Left ventricle myocardium superior (tissue), 1 donor: ENCODE measurements at places on chromosomes 6 and 20.

DNA sequence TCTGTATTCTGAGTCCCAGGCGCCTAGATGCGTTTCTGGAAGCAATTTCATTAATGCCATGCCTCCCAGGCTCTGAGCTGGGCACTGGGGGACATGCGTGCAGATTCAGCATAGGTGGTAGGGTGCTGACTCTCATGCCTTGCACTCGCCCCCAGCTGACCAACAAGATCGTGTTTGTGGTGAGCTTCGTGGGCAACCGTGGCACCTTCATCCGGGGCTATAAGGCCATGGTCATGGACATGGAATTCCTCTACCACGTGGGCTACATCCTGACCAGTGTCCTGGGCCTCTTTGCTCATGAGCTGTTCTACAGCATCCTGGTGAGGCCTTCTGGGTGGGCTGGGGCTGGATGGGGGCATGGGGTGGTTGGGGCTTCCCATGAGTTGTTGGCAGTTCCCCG lies 21.6 kb downstream of the UQCC2 start:
- no peak for DNase-seq

DNA sequence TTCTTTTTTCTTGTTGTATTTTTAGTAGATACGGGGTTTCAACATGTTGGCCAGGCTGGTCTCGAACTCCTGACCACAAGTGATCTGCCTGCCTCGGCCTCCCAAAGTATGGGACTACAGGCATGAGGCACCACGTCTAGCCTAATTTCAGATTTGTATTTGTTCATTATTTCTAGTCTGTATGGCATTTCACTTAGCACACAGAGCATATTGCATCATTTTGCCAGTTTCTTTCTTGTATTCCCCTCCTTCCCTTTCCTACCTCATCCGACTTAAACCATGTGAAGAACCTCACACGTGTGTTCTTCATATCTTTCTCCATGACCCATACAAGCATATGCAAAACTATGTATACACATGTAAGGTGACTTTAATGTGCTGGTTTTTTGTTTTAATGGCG lies 470.0 kb downstream of the CBLN4 start:
- DNase-seq = no peak

GRCh38 chr6:168385858-168386735 lies 54.9 kb upstream of the SMOC2 start:
- DNase-seq = peak; percentile 25

DNA sequence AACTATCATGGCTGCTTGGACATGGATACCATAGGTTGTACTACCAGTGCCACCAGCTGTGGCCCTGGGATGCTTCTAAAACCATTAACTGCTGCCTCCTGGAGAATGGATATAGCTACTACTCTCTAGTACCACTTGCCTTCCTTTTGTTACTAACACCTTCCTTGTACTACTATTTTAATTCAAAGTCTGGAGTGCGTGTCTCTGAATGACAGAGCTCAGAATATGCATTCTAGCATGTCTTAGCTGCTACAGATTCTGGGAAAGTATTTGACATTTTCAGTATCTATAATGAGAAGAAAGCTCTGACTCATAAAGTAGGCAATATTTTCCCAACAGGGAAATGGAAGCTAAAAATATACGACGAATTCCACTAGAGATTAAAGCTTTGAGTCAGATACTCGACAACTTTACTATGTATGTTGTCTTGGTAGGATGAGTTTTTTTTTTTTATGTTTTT lies 112.3 kb downstream of the PFDN4 start:
- DNase-seq = no peak

DNA sequence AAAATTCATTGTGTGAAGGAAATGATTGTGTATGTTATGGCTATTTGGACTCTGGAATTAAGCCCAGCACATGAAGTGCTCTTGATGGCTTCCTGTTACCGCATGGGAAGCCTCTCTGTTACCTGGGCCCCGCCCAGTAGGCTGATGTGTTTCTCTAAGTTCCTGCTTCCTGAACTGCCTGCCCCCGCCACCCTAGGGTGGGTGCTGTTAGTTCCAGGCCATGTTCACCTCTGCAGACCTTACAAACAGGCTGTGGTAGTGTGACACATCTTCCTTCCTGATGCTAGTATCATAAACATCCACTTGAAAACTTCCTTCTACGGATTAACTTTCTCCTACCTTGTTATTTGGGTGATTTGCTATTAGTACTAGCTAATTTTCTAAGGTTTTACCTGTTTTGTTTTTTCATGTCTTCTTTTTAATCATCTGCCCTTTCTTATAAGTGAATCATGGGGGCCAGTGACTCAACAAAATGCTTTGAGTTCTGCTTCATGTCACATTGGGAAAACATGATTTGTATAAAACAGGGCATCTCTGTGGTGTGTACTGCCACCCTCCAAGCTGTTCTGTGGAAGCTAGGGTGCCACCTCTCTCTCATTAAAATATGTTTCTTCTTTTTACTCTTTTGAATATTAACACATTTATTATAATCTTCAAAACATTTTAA lies 40.6 kb downstream of the SH3BGRL2 start:
- peak; percentile 48 for DNase-seq

- DNase-seq = no peak
These were observed 43.1 kb downstream of the ALDH5A1 start for GRCh38 chr6:24537771-24538385.

GRCh38 chr6:13071550-13072345 lies 256.6 kb downstream of the TBC1D7 start:
- DNase-seq = no peak

DNA sequence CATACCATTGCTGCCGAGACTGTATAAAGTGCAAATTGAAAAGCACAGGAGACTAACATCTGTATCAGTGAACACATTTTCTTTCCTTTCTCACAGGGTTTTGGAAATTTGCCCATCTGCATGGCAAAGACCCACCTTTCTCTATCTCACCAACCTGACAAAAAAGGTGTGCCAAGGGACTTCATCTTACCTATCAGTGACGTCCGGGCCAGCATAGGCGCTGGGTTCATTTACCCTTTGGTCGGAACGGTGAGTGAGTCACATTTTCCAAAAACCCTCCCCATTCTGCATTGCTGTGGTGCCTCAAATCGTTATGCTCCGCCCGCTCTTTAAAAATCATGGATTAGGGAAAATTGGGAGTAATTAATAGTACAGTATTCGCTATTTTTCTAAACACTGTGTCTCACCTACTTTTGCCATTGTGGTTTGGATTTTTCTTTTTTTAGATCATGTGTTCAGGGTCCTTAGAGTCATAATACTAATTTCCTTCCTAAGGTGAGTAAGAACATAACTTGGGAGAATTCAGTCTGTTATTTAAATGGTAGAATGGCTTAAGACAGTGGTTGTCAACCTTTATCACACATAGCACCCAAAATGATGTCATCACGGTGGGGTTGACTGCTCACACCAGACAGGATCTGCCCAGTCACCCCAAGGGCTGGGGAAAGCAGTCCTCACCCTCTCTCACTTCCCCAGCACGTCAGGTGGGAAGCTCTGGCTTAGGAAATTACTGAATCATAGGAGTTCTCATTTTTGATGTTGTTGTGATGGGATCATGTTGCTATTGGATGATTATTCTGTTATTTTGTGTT lies 171.6 kb downstream of the MTHFD1L start:
- no peak for DNase-seq

DNA sequence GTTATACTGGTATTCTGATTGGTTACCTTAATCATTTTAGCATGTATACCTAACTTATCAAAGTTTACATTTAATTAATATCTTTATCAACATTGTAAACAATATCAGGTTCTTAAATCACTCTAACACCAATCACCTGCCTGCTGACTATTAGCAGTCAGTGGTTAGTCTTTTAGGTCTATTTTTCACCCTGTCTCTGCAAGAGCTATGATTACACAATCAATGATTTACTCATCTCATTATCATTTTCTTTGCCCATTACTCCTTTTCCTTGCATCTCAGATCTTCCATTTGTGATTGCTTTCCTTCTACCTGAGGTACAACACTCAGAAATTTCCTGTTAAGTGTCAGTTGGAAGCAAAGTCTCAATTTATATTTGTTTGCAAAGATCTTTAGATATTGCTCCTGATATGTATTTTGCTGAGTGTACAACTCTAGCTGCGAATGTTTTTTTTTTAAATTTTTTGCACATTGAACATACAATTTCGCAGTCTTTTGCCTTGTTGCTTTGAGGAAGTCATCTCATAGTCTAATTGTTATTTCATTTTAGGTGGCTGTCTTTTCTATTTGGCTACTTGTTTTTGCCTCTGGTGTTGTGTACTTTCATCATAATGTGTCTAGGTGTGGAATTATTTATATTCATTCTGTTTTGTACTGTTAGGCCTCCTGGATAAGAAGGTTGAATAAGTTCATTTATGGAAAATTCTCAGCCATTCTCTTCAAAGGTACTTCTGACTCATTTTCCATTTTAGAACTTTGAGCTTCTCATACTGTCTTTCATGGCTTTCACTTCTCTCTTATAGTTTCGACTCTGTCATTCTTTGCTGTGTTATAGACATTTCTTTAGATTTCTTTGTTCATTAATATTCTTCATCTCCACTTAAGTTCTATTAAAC lies 104.9 kb upstream of the CEP162 start:
- DNase-seq = no peak

DNA sequence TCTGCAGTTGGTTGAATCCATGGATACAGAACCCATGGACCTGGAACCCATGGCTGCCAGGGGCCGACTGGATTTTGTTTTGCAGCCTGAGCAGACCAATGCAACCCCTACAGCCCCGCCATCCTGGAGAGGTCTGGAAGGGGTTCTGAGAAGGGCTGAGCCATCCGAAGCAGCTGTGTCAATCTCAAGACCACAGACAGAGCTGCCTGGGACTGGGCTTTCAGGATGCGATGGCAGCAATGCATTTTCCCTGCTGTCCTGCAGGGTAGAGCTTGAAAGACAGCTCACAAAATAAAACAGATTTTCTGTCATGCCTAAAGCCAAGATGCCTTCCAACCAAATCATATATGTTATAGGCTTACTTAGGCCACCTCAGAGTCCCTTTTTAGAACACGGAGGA lies 125.8 kb upstream of the NXT1 start:
- no peak for DNase-seq

DNA sequence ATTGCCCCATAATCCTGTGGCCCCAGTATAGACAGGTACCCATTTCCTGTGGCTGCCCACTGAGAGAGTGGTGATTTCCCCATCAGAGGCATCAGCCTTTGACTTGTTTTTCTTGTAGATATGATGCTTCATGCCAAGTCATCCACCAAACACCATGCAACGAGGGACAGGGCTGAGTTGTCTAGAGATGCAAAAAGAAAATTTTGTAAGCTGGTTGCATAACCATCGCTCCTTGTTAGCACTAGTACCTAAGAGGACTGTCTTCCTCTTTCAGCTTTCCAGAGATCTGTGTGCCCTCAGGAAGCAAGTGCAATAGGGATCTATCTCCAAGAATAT lies 166.8 kb downstream of the BCAS1 start:
- DNase-seq = no peak

DNA sequence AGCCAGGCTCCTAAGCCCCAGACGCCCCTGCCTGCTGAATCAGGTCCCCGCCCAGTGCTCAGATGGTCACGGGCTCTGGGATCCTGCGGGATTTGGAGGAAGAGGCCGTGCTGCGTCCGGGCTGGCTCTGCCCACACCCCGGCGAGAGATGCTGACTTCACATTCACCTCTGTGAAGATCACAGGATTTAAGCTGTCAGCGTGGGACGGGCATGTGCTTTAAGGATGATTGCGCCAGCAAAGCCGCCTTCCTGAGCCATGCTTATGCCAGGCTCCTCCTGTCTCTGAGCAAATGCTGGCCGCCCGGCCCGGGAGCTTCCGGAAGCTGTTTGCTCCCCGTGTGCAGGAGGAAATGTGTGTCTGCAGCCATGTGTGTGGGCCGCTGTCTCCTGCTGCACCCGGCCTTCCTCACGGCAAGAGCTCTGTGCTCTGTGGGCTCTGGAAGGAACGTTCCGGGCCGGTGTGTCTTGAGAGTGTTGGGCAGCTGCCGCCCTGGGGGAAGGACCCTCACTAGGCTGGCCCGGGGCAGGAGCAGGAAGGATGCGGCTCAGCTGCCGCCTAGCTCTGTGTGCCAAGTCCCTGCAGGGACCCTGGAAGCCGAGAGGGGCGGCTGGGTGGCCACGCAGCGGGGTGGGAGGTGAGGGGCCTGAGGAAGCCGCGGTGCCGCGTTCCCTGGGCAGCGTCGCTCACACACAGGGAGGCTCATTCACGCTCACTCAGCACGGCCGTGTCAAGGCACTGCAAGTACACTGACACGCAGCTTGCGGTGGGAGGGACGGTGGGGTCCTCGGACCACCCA lies 19.0 kb upstream of the BHLHE23 start:
- peak; percentile 35 for DNase-seq

GRCh38 chr20:46350201-46350985 lies 42.1 kb upstream of the CDH22 start:
- DNase-seq = no peak

GRCh38 chr6:147603392-147604081 lies 95.0 kb downstream of the SAMD5 start:
- DNase-seq = peak; percentile 64

DNA sequence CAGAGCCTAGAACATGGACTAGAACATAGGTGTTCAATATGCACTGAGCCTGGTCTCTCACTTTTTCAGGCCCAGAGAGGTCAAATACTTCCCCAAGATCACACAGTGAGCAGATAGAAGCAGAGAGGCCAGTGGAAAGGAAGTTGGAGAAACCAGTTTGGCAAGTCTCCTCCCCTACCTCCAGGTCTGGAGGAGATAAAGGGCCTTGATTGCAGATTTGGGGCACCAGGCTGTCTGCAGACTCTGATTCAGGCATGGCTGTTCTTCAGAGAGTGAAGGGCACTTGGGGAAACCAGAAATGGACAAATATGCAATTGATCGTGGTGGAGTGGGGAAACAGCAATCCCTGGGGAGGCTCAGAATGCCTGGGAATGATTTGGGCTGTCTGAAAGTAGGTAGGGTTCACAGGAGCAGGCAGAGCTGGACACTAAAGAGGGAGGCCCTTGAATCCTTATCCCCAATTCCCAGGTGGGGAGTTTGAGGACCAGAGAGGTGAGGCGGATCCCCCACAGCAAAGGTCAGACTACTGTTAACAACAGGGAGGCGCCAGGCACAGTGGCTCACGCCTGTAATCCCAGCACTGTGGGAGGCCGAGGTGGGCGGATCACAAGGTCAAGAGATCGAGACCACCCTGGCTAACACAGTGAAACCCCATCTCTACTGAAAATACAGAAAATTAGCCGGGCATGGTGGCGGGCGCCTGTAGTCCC lies 2.3 kb downstream of the PEDS1 start:
- no peak for DNase-seq

- DNase-seq = no peak
These were observed 8.5 kb upstream of the SOD2 start for GRCh38 chr6:159701413-159701999.

DNA sequence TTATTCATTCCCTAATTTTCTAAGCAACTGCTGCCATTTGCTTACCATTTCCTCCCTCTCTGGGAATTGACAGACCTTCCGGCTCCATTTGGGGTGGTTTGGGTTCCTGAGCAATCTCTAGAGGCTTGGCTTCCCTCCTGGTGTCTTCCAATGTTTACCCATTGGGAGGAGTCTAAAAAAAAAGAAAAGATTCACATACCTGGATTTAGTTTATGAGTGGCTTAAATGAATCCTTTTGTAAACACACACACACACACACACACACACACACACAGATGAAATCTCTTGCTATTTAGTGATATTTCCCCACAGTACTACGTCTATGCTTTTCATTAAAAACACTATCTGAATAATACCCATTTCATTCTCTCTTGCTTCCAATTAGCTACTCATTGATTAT lies 48.3 kb upstream of the TRAF3IP2 start:
- no peak for DNase-seq

GRCh38 chr6:8329562-8329961 lies 105.8 kb downstream of the SLC35B3 start:
- DNase-seq = no peak
